ENCODE measurements at places on chromosomes 11 and 22.

DNA sequence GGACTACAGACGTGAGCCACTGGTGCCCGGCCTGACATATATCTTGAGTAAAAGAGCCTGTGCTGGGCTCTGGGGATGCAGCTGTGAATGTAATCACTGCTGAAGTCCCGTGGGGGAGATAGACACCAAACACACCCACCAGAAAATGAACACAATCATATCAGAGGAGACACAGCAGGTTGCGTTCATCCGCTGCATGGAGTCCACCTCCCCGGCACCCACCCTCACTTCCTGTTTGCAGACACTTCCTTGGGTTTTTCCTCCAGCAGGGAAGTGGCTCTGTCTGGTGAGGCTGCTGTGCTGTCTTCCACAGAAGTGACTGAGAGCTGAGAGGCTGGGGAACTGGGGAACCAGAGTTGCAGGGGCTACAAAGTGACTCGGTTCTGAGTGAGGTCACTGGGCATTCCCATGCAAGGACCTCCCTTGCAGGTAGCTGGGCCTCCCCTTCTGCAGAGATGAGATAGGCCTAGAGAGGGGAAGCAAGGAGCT, 7.2 kb downstream of the MICALL1 start:
- DNase-seq: no peak

GRCh38 chr11:111913031-111913861, 712 bp downstream of the HSPB2 start:
- DNase-seq: no peak

- peak; percentile 32 for DNase-seq
Measured at GRCh38 chr11:124195189-124195734, 12.1 kb downstream of the OR10D3 start.

- DNase-seq: no peak
Measured at GRCh38 chr22:42819412-42820044, 37.5 kb downstream of the ARFGAP3 start.

- no peak for DNase-seq
Measured at GRCh38 chr22:43995798-43996169, 28.3 kb upstream of the PARVB start.

GRCh38 chr11:21988477-21988876, 204.4 kb upstream of the ANO5 start:
- no peak for DNase-seq

- no peak for DNase-seq
Measured at GRCh38 chr22:31923136-31923535, 21.2 kb upstream of the YWHAH start.

DNA sequence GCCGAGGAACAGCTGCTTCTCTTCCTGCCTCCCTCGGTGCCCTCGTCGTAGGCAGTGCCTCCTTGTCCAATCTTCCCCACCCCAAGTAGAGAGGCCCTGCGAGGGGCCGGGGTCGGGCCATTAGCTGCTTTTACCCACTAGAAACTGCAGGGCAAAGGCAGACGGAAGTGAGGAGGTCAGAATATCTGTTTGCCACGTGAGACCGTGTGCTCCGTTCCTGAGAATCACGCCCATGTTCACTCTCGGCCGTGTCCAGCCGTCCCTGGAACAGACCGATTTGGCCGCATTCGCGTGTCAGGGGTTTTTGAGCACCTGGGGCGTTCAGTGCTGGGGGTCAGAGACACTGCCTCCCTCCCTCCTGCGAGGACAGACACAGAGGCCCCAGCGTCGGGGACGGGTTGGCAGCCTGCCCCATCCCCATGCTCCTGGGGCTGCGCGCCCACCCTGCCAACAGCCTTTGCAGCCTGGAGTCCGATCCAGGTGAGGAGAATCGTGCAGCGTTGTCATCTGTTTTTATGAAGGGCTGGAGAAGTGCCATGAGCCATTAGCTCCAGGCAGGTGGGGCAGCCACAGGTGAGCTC, 982.2 kb downstream of the BRD1 start:
- DNase-seq: no peak

- no peak for DNase-seq
Measured at GRCh38 chr11:110059706-110060463, 33.3 kb upstream of the ZC3H12C start.

GRCh38 chr11:35362521-35362980, 56.8 kb downstream of the SLC1A2 start:
- no peak for DNase-seq

DNA sequence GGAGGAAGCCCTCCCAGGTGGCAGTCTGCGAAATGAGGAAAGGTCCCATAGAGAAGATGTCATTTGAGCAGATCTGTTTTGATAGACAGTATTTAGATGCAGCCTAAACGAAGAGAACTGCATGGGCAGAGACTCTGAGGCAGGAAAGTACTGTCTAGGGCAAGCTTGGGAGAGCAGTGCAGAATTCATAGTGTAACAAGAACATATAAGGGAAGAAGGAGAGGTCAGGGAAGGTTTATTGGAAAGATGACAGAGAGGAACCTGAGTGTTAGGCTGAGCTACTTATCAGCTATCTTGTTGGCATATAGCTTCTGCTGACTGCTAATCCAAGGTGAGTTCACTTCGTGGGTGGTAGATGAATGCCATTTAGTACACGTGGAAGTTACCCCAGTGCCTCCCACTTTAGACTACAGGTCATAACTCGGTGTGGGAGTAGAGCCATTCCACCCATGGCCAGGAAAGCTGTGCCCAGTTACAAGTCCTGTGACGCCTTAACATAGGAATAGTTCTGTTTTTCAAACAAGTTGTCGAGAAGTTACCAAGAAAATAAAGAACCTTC, 99.5 kb downstream of the DBX1 start:
- DNase-seq: no peak

DNA sequence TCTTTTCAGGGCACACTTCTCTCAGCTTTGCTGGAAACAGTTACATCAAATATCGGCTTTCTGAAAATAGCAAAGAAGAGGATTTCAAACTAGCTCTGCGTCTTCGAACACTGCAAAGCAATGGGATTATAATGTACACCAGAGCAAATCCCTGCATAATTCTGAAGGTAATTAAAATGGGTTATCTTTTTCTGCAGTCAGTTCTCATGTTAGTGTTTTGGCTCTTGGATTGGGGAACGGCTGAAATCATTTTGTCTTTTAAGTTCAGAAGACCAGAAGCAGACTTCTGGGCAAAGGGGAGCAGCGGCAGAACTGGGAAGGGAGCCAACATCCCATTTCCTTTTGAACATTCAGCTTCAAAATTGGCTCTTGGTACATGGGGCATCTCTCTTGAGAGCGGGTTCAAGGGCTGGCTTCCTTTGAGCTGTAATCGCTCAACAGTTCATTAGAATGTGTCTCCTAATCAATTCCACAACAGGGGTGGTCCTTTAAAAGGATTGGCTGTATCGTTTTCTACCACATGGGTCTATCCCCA, 110.2 kb upstream of the MTNR1B start:
- no peak for DNase-seq

- no peak for DNase-seq
Measured at GRCh38 chr22:32994041-32994830, 63.9 kb downstream of the SYN3 start.

DNA sequence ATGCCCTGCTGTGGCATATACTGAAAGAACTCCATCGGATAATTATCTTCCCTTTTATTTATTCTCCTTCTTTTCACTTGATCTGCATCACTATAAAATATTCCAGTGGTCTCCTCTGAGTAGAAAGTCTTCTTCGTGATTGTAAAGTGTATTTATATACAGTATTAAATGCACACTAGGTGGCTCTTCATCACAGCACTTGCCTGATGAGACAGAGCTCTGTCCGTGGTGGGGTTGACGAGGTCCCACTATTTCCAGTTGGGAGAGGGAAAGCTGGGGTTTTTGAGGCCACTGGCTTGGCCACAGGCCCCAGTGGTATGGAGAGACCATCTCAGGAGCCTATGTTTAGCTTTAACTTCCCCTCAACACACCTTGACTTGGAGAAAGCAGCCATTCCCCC, 31.6 kb upstream of the ZBTB16 start:
- DNase-seq: no peak

- no peak for DNase-seq
Measured at GRCh38 chr11:9530020-9530621, 43.3 kb upstream of the WEE1 start.

DNA sequence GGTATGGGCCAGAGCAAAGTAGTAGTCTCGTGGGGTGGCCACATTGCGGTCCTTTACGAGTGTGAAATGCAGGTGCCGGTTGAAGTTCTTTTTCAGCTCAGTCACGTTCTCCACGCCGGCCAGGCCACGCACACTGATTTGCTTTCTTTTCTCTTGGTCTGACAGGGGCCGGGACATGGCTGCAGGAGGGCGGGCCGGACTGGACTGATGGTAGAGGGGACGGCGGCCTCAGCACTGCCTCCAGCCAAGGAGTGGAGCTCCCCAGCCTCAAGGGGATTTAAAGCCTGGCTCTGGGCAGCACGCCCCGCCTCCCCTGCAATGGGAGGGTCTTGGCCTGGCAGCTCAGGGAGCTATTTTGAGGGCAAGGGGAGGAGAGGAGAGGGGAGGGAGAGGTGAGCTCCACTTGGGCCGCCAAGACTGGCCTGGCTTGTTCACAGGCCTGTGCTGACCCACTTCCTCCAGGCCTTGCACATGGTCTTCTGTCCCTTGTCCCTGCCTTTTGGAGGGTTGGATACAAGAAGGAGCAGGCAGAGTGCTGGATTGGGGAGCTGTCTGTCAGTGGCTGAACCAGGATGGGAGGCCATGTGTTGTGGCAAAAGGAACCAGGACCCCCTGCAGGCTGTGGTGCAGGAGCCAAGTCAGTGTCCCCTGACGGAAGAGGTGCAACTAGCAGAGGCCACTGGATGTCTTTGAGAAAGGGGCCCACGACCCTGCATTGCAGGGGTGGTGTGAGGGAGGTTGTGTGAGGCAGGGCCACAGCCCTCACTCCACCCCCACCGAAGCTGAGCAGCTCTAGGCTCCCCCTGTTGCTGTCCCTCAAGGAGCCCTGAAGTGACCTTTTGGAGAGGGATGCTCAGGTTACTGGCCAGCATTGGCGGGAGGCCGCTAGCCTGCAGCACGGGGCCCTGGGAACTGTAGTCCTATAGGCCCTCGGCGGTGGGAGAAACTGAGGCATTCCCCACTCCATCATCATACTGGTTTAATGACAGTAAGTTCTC, at the start of gene PYGM:
TSS of gene PYGM (minus strand) at position 253 of the 998 bp plus-strand sequence. CDS start at position 177, 76 bp downstream.
- no peak for DNase-seq

GRCh38 chr11:103946793-103947545, 89.5 kb upstream of the DDI1 start:
- no peak for DNase-seq

DNA sequence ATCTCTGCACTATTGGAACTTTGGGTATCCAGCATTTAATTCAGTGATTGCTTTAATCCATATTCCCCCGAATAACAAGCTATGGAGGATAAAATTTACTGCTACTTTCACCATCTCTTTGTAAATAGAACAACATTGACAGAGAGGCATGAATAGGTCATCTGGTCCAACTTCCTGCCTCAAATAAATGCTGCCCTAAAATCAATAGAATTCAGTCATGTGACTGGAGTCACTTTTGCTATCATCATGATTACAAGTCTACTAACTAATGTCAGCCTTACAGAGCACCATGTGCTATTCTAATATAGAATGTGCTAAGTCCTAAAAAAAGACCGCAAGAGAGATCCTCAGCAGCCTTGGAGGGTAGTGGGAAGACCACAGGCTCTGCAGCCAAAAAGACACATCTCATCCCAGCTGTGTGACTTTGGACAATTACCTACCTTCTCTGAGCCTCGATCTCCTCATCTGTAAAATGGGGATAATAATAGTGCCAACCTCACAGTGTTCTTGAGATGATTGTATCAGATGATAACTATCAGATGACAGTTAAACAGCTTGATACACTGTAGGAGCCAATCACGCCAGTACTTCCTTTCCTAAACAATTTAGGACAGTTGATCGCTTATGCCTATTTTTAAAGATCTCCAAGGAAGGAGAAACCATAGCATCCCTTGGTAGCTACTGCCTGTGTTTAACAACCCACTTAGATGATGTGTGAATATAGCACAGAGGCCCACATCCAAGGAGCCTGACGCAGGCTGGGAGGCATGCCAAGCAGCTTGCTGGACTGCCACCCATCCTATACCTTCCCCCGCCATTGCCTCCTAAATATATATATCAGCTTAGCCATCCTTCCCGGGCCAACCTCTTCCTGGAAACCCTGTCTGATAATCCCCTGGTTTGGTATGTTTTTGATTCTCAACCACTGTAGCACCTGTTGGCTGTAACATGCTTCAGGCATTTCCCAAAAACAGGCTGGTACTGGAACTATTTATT, 77.3 kb upstream of the PHF21A start:
- no peak for DNase-seq

- DNase-seq: no peak
Measured at GRCh38 chr22:49765951-49766350, 61.7 kb downstream of the BRD1 start.

- DNase-seq: no peak
Measured at GRCh38 chr11:31060880-31061279, 308.7 kb downstream of the DCDC1 start.

GRCh38 chr22:48262596-48263430, 1500.4 kb downstream of the TBC1D22A start:
- DNase-seq: no peak

GRCh38 chr22:28894807-28895206, 11.4 kb downstream of the ZNRF3 start:
- DNase-seq: no peak

GRCh38 chr22:24183321-24184031, 2.2 kb downstream of the SUSD2 start:
- DNase-seq: no peak

GRCh38 chr22:38697425-38698089, 3.2 kb downstream of the JOSD1 start:
- no peak for DNase-seq

DNA sequence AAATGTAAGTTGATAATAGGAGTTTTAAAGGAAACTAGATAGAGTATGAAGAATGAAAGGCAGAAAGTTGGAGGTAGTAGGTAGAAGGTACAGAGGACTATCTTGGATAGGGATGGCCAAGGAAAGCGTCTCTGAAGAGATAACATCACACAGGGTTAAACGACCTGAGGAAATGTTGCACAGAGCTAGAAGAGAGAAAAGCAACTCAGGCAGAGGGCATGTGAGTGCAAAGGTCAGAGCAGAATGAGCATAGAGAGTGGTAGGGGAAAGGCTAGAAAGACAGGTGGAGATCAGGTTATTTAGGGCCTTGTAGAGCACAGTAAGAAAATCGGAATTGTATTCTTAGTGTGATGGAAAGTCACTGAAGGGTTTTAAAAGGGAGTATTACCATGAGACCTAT, 232.0 kb downstream of the SOX6 start:
- DNase-seq: no peak

- no peak for DNase-seq
Measured at GRCh38 chr11:35355102-35355749, 64.1 kb downstream of the SLC1A2 start.

GRCh38 chr11:46916286-46917108, 1.9 kb downstream of the LRP4 start:
- no peak for DNase-seq

GRCh38 chr22:28856095-28856455, 27.3 kb upstream of the ZNRF3 start:
- no peak for DNase-seq
